ENCODE measurements at places on chromosomes 7 and 10.

DNA sequence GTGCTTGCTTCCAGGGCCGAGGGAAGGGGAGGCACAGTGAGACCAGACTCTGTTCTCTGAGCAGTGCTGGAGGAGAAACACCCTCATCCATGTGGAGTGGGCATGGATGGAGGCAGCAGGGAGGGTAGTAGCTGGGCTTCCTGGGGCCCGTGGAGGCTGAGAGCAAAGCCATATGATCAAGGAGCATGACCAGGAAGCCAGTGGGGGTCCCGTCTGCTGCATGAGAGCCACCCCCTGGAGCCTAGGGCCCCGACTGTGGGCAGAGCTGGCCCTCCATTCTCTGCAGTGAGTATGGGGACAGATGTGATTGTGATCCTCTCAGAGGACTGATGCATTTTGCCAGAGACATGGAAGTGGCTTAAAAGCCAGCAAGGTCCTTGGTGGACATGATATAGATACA lies 61.6 kb downstream of the CCNY start:
- no peak for DNase-seq

- DNase-seq, result no peak
Measured at GRCh38 chr7:111413739-111414138, 148.6 kb downstream of the IMMP2L start.

DNA sequence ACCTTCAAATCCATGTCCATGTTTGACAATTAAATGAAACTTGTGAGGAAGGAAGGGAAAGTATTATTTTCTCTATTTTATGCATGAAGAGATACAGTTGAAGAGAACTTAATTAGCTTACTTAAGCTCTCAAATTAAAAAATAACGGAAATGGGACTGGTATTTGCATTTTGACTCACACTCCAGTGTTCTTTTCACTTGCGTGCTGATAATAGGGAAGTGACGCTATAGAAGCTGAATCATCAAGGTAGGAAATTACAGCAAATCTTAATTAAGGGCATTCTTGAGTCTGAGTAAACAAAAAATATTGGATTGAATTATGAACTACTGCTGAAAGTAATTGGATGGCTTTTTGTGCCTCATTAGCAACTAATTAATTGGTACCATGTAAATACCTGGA lies 44.0 kb upstream of the NPVF start:
- no peak for DNase-seq

- no peak for DNase-seq
Measured at GRCh38 chr10:454860-455259, 234.6 kb downstream of the DIP2C start.

DNA sequence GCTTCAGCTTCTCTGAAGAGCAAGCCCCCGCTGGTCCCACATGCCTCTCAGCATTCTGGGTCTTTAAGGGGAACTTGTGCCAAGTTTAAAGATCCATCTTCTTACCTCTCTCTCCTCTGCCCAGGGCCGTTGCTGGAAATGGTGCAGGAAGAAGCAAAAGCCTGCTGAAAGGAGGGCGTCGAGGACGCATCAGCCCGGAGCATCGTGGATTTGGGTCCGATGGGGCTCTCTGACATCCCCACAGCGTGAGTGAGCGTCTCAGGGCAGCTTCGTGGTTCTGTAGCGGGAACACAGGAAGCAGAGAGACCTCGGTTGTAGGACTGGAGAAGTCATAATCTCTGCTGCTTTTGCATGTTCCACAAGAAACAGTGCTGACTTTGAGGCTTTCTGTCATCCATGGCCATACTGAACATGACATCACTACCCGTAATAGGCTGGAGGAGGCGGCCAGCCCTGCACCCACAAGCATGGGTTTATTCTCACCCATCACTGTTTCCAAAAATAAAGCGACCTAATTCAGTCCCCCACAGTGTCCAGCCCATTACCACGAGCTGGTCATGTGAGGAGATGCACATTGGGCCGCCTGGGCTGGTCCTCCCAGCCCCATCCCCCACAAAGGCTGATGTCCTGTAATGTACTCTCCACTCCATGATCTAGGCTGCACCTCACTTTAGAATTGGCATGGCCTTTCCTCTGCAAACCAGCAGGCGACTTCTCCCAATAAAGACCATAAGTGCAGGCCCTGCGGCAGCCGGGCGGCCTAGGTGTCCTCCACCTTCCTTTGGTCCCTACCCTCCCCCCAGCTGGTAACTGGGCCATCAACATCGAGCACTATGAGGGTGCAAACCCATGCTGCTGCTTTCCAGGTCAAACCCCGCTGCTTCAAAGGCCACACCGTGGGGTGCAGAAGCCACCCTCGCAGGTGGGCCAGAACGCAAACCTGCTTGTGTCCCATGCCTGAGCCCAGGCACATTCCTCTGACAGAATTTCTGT lies 276.9 kb downstream of the TNS3 start:
- DNase-seq, result no peak

GRCh38 chr7:148720472-148720871 lies 21.8 kb downstream of the CUL1 start:
- DNase-seq, result no peak
